Stimulated activated CD4-positive, alpha-beta T cell treated with anti-CD3 and anti-CD28 coated beads, Interleukin-1b, Interleukin-23, amount 100 ng/mL, for 1 hour (primary cell): ENCODE measurements at places on chromosomes 1 and 21.

GRCh38 chr1:110463725-110464124 lies 12.8 kb downstream of the PROK1 start:
- no peak for DNase-seq

- no peak for DNase-seq
Measured at GRCh38 chr1:205488074-205488723, 16.3 kb upstream of the CDK18 start.

- DNase-seq, result no peak
Measured at GRCh38 chr21:45279446-45280177, 8.1 kb downstream of the POFUT2 start.

DNA sequence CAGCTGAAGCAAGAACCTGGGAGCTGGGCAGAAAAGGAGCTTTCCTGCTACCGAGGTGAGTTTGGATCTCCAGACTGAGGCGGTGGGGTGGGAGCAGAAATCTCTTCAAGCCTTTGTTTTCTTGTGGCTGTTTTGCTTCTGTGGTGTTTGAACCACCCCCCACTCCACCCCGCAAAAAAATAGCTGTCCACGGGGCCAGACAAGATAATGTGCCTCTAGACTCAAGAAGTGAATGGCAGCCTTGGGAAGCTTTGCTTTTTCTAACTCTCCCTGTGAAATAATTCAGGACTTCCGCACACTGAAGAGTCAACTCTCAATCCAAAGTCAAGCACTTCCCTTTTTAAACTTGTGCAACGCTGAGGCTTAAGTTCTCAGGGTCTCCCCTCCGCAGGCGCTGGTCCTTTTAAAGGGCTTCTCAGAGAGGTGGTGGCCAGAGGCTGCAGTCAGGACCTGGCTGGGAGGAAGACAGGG lies 159.6 kb upstream of the COA6 start:
- DNase-seq, result no peak

DNA sequence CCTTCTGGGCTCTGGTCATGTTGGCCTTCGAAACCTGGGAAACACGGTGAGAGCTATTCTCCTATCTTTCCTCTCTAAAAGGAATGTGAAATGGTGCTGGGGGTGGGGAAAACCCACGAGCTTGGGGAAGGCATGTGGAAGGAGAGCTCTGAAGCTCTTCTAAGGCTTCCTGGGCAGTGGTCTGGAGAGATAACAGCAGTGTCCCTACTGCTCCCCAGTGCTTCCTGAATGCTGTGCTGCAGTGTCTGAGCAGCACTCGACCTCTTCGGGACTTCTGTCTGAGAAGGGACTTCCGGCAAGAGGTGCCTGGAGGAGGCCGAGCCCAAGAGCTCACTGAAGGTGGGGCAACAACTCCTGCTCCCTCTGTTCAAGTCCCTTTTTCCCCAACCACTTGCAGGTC lies 2.8 kb downstream of the USP21 start:
- DNase-seq, result no peak

GRCh38 chr1:201471772-201472171 lies 2.8 kb upstream of the PHLDA3 start:
- no peak for DNase-seq

- no peak for DNase-seq
Measured at GRCh38 chr1:61356995-61357394, 274.6 kb downstream of the NFIA start.

GRCh38 chr1:186965847-186966246 lies 137.1 kb downstream of the PLA2G4A start:
- DNase-seq, result no peak

GRCh38 chr1:220770245-220770913 lies 16.3 kb upstream of the MTARC1 start:
- no peak for DNase-seq

- DNase-seq, result no peak
Measured at GRCh38 chr1:176330782-176331181, 123.7 kb upstream of the COP1 start.

GRCh38 chr1:77399250-77400086 lies 117.6 kb downstream of the AK5 start:
- no peak for DNase-seq

- DNase-seq, result no peak
Measured at GRCh38 chr1:168482106-168482505, 61.7 kb downstream of the XCL2 start.

GRCh38 chr1:27161594-27161993 lies 6.7 kb upstream of the SLC9A1 start:
- no peak for DNase-seq

DNA sequence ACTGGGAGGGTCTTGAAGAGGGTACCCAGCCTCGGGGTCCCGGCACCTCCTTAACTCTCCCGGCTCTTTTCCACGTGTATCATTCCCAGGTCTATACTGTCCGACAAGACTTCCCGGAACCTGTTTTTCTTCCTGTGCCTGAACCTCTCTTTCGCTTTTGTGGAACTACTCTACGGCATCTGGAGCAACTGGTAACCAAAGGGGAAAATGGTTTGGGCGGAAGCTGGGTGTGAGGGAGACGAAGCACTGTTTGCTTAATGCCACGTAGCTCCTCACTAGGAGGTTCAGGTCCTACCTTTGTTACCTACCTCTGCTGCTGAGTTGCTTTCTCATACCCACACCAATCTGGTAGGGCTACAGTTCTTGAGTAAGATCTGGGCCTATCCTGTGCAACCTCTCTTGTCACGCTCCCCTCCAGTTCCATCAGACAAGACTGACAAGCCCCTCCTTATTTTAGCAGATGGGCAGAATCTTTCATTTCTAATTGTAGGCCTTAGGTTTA lies 642 bp downstream of the SLC30A7 start:
- no peak for DNase-seq

DNA sequence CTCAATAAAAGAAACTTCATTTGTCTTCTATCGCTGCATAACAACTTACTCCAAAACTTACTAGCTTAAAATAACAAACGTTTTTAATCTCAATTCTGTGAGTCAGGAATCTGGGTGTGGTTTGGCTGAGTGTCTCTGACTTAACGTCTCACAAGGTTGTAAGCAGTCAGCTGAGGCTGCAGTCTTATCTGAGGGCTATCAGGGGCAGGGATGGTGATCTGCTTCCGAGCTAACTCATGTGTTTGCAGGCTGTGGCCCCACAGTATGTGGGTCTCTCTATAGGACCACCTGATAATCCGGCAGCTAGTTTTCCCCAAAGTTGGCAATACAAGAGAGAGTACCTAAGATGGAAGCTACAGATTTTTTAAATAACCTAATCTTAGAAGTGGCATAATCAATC lies 234.2 kb upstream of the FGGY start:
- DNase-seq, result no peak
